NCI-H1092 (cell line): ENCODE measurements at places on chromosomes 13 and 19.

DNA sequence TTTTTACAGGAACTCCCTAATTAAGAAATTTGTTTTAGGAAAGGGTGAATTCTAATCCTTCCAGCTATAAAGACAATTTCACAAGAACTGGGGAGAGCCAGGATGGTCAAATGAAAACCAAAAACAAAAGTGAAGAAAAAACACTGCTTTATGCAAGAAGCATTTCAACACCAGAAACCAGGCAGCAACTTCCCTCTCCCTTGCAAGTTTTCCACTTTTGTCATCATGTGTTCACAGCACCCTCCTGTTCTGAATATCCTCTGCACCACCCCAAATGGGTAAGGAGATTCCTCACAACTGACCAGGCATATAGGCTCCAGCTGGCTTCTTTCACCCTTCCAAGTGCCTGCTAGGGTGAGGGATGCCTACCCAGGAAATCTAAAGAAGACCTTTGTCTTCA, 328.1 kb downstream of the TBC1D4 start:
- no peak for DNase-seq

GRCh38 chr19:17671906-17672305, 16.2 kb downstream of the UNC13A start:
- DNase-seq, result no peak

DNA sequence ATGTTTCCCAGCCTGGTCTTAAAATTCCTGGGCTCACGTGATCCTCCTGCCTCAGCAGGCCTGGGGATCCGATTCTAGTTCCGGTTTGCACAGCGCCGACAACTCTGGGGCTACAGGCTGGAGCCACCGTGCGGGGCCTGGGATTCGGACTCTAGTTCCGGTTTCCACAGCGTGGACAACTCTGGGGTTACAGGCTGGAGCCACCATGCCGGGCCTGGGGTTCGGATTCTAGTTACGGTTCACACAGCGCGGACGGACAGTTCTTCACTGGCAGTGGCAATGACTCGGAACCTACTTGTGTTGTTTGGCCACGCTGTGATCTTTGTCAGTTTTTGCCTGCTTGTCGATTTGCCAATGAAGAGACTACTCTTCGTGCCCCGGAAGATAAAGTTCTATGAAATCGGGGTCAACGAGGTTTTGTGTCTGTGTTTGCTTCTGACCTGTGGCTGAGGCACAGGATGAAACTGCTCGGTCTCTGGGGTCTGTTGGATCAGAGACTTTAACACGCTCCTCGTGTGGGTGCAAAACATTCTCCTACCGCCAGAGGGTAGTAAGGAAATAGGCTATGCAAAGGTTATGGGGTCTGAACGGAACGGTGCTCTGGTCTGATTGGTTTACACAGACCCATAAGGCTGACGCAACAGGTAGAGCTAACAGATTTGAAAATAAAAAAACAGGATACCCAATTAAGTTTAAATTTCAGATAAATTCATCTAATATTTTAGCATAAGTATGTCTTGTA, 12.1 kb upstream of the ZSCAN1 start:
- DNase-seq, result peak; percentile 80

DNA sequence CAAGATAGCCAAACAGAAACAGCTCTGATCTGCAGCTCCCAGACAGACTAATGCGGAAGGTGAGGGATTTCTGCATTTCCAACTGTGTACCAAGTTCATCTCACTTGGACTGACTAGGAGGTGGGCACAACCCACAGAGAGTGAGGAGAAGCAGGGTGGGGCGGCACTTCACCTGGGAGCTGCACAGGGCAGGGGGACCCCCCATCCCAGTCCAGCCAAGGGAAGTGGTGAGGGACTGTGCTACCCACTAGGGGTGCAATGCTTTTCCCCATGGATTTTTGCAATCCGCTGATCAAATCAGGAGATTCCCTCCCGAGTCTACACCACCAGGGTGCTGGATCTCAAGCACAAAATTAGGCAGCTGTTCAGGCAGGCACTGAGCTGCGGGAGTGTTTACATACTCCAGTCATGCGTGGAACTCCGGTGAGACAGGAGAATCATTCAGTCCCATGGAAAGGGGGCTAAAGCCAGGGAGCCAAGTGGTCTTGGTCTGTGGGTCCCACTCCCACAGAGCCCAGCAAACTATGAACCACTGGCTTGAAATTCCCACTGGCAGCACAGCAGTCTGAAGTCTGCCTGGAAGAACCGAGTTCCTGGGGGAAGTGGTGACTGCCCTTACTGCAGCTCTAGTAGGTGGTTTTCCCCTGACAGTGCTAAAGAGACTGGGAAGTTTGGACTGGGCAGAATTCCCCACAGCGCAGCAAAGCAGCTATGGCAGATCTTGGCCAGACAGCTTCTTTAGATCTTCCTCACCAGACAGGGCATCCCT, 85.1 kb upstream of the UFM1 start:
- DNase-seq, result peak; percentile 31

DNA sequence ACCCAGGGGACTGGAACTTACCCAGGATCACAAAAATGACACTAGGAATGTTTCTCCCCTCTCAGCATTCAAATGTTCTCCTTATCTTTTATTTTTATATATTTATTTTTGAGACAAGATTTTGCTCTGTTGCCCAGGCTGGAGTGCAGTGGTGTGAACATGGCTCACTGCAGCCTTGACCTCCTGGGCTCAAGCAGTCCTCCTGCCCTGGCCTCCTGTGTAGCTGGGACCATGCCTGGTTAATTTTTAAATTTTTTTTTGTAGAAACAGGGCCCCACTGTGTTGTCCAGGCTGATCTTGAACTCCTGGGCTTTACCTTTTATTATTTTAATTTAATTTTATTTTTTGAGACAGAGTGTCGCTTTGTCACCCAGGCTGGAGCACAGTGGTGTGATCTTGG, 108.2 kb downstream of the PCCA start:
- DNase-seq, result no peak

DNA sequence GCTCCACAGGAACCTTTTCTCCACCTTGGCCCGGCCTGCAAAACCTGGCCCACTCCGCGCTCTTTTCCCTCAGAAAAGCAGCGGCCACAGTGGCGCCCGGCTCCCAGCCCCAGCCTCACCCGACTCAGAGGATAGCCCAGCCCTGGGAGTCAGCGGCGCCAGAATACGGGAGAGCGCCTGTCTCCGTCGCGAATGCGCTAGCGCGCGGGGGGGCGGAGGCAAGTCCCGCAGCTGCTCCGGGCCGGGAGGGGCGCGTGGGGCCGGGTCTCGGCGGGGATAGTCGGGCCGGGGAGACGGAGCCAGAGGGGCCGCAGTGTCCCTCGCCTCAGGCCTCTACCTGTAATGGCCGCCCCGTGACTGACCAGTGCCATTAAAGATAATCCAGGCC, at the start of gene ZFP30:
TSS of gene ZFP30 (minus strand) at position 165 of the 388 bp plus-strand sequence. CDS start 7,643 bp downstream, outside the sequence.
- peak; percentile 74 for DNase-seq

DNA sequence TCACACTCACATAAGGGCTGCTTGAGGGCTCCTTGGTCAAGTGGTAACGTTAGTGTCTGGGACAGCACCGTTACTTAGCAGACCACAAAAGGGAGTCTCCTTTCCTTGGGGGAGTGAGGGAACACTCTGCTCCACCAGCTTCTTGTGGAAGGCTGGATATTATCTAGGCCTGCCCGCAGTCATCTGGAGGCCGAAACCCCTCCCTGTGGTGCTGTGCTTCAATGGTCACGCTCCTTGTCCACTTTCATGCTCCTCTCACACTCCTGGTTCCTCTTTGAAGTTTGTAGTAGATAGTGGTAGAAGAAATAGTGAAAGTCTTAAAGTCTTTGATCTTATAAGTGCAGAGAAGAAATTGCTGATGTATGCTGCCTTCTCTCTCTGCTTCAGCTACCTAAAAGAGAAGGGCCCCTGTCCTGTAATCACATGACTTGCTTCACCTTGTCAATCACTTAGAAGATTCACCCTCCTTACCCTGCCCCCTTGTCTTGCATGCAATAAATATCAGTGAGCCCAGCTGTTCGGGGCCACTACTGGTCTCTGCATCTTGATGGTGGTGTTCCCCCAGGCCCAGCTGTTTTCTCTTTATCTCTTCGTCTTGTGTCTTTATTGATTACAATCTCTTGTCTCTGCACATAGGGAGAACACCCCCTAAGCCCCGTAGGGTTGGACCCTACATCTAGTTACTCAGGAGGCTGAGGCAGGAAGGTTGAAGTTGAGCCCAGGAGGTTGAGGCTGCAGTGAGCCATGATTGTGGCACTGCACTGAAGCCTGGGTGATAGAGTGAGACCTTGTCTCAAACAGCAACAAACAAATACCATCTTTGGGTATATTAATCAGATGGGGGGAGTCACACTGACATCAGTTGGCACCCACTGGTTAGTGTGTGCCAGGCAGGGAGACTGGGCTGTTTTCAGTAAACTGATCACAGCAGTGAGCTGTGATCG, 11.6 kb upstream of the MZF1 start:
- DNase-seq, result no peak

DNA sequence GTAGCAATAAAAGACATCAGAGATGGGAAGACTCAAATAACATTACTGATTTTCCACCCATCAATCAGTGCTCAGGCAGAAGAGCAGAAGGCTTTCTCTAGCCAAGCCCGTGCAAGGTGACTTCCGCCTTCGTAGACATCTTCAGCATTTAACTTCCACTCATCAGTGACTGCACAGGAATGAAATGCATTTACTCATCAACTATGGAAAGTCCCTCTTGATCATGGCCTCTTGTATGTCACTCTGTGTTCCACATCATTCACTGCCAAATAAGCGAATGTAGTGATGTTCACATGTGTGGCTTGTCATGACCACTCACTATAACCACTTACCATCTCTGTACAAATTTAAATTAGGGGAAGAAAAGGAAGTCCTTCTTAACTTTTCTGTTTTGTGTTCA, 49.4 kb downstream of the SACS start:
- no peak for DNase-seq

DNA sequence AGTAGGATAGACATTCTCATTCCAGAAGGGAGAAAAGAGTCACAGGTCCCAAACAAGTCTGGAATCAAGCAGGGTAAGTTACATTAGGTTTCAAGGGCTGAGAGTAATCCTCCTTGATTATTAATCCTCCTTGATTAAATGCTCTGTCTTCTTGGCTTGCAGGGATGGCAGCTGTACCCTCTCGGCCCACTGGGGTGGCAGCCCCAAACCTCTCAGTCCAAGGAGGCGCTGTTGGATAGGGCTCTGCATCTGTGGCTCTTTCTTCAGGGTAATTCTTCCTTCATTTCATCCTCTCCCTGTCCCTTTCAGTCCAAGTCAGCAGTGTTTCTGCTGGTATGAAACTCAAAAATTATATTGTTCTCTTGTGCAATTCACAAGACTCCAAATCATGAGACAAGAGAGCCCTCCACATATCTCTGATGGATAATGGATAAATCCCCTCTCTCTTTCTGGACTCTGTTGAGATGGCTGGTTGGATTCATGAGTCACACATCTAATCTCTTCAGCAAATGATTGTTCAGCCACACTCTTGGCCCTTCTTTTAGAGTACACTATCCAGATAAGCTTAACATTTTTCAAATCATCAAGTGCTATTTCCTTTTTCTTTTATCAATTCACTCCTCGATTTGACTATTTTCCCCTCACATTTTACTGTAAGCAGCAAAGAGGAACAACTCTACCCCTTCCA, 323.7 kb upstream of the HTR2A start:
- no peak for DNase-seq

GRCh38 chr19:40755791-40756190, 4.8 kb downstream of the SNRPA start:
- no peak for DNase-seq

- no peak for DNase-seq
These were observed 49.4 kb upstream of the ARHGEF7 start for GRCh38 chr13:111065698-111066097.

DNA sequence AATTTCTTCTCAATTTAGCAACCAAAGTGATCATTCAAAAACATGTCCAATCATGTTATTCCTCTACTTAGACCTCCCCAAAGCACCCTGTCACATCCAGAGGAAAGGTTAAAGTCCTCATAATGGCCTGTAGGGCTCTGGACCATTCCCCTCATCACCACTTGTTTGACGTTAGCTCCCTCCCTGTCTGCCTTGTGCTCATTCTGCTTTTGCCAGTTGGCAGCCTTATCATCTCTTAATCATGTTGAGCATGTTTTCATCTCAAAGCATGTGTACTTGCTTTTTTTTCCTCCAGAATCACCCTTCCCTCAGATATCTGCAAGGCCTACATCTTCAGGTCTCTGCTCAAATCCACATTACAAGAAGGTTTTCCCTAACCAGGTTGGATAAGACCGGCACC, 25.9 kb downstream of the UBAC2 start:
- DNase-seq, result no peak

GRCh38 chr13:110442930-110443621, 118.4 kb downstream of the RAB20 start:
- DNase-seq, result no peak

GRCh38 chr19:778910-779653, 18.2 kb upstream of the PTBP1 start:
- DNase-seq, result no peak

DNA sequence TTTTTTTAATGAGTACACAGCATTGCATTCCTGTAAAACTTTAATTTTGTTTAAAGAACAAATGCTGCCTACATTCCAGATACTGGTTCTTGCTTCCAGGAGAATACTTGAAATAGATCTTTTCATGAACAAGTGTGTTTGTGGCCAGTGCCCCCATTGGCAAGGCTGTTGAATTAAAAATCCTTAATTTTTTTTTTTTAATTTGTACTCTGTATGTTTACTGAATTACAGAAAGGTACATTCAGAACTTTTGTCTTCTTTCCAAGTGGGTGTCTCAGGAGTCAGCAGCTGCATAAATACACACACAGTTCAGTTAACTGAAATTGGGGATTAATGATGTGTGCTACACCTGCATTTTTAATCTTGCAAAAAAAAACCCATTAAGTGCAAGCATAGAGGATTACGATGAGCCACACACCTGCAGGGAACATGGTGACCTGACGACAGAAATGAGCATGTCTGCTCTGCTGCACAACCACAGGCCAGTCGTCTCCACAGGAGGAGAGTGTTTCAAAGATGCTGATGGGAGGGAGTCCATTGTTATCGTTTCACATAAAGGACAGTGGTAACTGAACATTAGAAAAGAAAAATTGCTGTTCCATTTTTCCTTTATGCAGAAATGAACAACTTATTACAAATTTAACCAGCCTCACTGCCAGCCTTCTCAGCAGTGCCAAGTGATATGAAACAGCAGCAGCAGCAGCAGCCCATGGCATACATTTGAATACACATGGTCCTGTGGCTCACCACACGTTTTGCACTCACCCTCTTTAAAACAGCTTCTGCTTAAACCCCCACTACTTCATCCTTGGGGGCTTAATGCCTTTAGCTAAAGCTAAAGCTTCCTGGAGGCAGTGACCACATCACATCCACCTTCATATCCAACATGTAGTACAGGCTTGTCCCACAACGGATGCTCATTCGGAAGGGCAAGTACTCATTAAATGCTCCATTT, 72.3 kb upstream of the RFC3 start:
- peak; percentile 46 for DNase-seq

DNA sequence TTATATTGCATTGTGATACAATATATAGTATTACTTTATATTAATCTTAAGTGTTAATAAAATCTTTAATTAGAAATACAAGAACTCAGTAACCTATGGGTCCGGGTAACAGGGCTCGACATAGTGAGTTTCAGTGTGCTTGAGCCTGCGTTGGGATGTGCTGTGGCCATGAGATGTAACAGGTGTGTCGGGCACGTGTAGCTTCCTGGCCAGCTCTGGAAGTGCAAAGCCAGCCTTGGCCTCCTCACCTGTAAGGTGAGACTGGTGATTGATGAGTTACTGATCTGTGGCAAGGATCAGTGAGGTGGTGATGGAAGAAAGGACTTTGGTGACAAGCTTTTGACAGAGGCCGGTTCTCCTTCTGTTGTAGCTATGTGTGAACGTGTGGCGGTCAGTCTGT, 19.2 kb downstream of the ATP4B start:
- no peak for DNase-seq
